ENCODE measurements at places on chromosomes 5 and 9.
A peak's percentile ranks its signal among the peaks of the same experiment; 100 is the strongest.

DNA sequence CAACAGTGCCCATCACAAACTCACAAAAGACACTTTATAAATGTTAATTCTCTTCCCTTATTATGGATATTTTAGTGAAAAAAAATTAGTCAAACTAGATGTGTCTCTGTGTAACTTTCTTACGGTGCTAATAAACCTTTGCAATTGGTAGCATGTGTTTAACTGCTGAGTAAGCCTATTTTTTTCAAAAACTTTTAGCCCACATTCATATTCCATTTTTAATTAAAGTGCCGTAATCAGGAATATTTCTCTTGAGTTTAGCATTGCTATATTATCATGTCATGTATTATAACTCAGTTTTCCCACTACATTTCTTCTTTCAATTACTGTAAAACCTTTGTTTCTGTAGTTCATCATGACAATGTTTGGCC lies 51.4 kb downstream of the FYB1 start:
- no peak for DNase-seq

DNA sequence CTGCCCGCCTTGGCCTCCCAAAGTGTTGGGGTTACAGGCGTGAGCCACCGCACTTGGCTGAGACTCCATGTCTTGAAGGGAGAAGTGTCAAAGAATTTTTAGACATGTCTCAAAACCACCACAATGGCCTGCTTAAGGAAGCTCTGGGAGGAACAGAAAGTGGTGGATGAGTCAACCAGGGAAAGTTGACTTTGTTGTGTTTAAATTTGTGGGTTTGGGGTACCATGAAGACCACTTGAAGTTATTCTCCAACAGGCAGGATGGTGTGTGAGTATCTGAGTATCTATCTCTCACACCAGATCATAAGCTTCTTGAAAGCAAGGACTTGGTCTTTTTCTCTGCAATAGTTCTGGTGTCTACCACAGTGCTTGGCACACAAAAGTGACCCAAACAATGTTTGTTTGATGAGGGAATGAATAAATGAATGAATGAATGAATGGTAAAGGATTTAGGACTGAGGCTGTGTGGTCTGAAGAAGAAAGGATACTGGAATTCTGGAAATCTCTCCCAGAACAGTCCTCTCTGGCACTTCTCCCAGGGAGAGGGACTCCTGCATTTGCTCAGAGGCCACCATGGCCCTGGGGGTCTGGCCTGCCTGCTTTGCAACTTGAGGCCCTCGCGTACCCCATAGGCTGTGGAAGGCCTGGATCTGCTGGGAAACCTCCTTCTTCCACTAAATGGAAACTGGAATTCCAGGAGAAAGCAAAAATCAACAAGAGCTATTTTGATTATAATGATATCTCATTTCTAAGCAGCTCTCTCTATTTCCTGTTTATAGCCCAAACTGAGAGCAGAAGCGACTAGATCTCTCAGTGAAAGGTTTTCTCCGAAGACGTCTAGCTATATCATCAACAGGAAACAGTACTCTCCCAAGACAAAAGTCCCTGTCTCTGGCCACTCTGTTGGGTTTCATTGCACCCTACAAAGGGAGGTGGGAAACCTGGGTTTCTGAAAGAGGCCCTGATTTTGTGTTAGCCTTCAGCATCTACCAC lies 187.9 kb downstream of the PALM2AKAP2 start:
- DNase-seq, result no peak

GRCh38 chr9:431701-432100 lies 217.0 kb downstream of the DOCK8 start:
- no peak for DNase-seq

GRCh38 chr5:143133721-143134120 lies 269.8 kb downstream of the NR3C1 start:
- no peak for DNase-seq

DNA sequence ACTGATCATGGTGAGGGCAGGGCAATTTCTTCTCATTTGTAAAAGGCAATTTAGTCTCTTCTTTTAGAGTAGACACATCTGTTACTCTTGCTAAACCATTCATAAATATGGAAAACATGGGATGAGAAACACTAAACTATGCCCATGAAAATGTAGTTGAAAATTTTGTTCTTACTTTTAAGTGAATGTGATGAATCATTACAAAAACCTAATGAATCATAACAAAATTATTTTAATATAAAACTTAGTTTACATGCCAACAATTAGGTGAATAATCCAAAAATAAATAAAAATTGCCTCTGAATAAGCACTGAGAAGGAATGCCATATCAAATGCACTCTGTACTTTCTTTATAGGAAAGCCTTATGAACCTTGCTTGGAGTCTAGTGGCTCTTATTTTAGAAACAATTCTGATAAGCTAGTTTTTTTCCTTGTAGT lies 297.7 kb upstream of the EFNA5 start:
- DNase-seq, result no peak

GRCh38 chr5:169939731-169940130 lies 40.6 kb downstream of the INSYN2B start:
- DNase-seq, result no peak

DNA sequence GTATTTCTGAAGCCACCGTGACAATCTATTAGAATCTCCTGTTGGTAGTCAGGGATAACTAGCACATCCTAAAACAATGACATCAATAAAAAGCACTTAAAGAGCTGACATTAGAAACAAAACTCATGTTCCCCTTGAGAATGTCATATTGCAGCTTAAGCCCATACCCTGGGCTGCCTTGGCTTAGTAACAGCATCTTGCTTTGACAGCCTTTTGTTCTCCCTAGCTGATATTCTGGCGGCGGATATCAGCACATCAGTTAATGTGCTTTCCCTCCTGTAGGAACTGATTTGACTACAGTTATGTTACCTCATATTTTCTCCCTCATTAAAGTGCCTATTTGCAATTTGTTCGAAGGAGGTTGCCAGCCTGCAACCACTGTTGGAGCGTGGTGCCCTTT lies 214.1 kb downstream of the CD180 start:
- DNase-seq, result no peak

GRCh38 chr9:35102465-35102768 lies 514 bp downstream of the STOML2 start:
- DNase-seq, result no peak

GRCh38 chr5:55864606-55865541 lies 13.7 kb downstream of the IL31RA start:
- DNase-seq, result no peak

DNA sequence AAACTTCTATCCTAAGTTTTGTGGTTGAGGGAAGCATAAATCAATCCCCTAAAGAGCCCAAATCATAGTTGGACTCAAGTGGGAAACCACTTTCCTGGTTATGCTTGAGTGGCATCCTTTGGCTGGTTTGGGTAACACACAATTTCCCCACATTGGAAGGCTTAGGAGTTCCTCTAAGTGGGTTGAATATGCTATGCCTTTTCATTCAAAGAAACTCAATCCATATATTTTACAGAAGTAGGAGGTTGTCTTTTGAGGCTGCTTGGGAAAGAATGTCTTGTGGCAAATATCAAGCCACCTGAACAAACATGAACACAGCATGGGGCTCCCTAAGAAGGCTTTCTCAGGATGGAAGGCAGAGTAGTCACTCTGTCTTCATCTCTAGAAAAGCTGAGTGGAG lies 121.1 kb downstream of the SPATA31D1 start:
- no peak for DNase-seq

DNA sequence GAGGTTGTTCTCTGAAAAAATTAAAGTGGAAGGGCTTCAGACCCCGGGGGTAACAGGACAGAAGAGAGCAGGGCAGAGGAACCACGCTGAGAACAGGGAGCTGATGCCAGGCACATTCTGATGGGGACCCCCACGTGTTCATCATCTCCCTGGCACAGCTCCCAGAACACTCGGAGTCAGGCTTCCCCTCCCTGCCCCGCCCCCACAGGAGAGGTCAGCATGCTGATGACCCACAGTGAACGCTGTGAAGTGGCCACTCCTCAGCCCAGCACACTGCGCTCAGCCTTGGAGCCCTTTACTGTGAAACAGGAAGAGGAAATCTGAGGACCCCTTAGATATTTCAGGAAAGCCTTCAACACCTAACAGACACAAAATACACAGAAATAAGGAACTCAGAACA lies 16.4 kb downstream of the RETREG1 start:
- no peak for DNase-seq

DNA sequence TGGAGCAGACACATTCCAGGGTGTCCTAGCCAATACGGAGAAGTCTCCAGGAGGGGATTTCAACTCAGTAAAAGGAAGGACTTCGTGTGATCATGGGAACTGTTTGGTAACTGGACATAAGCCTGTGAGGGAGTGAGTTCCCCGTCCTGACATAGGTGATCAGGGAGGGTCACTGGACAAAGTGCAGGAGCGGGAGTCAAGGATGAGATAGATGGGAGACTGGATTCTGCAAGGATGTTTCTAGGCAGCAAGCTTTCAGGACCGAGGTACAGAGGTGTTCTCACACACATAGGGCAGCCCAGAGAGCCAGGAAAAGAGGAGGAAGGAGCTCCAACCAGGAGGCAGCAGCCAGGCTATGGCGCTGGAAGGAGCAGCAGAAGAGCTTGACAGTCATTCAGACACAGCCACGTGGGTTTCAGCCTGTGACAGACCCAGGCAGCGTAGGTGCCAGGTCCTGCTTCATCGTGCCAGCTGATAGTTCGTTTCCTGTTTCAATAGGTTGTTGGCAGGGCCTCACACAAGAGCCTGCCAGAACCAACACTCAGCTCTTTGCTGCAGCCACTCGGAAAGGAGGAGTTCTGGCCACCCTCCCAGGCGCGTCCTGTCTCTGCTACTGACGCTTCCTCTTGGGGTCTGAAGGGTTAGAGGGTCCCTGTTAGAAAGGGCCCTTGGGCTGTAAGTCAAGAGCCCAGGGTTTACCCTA lies 84.1 kb downstream of the AMBP start:
- no peak for DNase-seq

GRCh38 chr5:140631831-140632365 lies 1.1 kb downstream of the CD14 start:
- peak; percentile 65 for DNase-seq

- DNase-seq, result peak; percentile 23
Observed at GRCh38 chr9:106921341-106921899, 58.5 kb downstream of the ZNF462 start.

GRCh38 chr5:69522035-69522434 lies 29.4 kb downstream of the OCLN start:
- no peak for DNase-seq

- no peak for DNase-seq
Observed at GRCh38 chr5:93422652-93423280, 158.3 kb downstream of the NR2F1-AS1 start.

GRCh38 chr5:14414007-14414406 lies 167.6 kb upstream of the OTULINL start:
- no peak for DNase-seq

GRCh38 chr5:180643191-180643851 lies 6.1 kb downstream of the FLT4 start:
- DNase-seq, result no peak

DNA sequence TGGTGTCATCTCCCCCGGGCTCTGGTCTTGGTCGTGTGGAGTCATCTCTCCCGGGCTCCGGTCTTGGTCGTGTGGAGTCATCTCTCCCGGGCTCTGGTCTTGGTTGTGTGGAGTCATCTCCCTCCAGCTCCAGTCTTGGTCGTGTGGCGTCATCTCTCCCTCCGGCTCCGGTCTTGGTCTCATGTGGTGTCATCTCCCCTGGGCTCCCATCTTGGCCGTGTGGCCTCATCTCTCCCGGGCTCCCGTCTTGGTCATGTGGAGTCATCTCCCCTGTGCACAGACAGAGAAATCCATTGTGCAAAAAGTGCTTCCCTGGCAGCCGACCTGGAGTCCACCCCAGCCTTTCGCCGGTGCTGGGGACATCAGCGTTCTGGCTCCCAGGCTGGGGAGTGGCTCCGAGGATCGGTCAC lies 91.1 kb upstream of the CACNA1B start:
- DNase-seq, result no peak

DNA sequence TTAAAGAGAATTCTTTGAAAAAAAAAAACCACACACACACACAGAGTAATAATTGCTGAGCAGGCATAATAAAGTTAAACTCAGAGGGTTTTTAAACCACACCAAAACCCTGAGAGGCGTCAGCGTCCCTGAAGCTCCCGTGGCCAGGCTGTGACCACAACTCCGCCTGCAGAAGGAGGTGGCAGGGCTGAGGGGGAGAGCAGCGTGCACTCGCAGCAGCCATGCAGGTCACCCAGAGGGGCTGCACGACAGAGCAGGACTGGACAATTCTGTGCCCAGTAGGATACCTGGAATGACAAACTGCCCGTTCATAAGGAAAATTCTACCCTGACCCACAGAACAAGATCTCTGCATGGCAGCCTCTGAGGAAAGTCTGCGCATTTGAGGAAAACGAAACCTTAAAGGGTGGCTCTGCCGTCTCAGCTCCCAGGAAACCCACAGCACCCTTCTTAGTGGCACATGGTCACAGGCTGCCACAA lies 44.0 kb downstream of the ROR2 start:
- DNase-seq, result no peak

GRCh38 chr5:143986516-143987212 lies 174.7 kb downstream of the HMHB1 start:
- peak; percentile 2 for DNase-seq

GRCh38 chr9:99016681-99017387 lies 73.1 kb downstream of the COL15A1 start:
- no peak for DNase-seq

GRCh38 chr9:25709941-25710340 lies 31.7 kb upstream of the TUSC1 start:
- no peak for DNase-seq

DNA sequence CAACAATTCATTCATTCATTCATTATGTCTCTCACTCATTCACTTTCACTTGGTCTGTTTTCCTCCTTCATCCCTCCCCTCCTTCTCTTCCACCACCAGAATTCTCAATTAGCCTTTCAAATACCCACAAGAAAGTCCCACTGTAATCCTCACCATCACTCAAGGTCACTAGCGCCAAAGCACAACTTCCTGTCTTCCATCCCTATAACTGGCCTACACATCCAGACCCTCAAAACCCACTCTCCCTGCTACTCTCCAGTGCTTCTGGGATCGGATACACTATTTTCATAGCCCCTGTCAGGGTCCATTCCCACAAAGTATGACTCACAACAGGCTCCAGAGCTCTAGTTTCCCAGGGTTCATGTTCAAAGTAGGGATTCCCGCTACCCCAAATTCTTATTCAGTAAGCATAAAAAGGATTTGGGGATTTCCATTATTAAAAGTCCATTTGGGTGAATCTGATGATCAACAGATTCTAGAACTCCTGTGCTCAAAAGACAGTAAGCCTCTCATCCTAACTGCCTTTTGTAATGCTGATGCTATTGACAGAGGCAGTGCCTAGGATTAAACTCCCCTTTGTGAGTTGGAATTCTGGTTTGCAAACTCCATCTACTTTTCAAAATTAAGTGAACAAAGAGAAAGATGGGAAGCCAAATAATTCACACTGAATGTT lies 250.9 kb downstream of the SEMA5A start:
- DNase-seq, result no peak

- DNase-seq, result no peak
Observed at GRCh38 chr5:79992891-79993657, 2.0 kb upstream of the MTX3 start.

DNA sequence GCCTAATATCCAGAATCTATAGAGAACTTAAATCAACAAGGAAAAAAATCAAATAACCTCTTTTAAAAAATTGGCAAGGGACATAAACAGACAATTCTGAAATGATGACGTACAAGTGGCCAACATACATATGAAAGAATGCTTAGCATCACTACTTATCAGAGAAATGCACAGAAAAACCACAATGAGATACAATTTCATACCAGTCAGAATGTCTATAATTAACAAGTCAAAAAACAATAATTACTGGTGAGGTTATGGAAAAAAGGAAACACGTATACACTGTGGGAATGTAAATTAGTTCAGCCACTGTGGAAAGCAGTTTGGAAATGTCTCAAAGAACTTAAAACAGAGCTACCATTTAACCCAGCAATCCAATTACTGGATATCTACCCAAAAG lies 1192.0 kb downstream of the CDH12 start:
- DNase-seq, result no peak

GRCh38 chr9:75927356-75927755 lies 36.9 kb downstream of the PCSK5 start:
- no peak for DNase-seq

Measured in HT-29 (cell line).